ENCODE measurements at places on chromosomes 5 and 9.

GRCh38 chr9:108400297-108400696 lies 455.5 kb downstream of the ACTL7B start:
- DNase-seq = no peak

GRCh38 chr9:103816146-103816545 lies 278.0 kb upstream of the SMC2 start:
- DNase-seq = no peak

DNA sequence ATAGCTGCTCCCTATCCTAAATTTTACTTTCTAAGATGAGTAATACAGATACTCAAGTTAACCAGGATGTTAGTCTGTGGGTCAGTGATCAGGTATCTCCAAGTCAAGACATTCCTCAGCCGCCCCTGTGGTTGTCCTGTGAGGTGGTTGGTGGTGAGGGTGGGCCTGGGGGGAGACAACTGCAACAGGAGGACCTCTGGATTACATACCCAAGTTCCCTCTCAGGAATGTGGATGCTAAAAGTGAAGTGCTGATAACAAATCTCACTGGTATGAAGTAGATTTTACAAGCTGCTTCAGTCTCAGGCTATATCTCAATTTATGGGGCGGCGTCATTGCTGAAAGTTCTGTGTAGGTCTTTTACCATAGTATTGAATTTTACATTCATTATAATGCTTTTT lies 38.3 kb downstream of the SLC1A3 start:
- DNase-seq = no peak

DNA sequence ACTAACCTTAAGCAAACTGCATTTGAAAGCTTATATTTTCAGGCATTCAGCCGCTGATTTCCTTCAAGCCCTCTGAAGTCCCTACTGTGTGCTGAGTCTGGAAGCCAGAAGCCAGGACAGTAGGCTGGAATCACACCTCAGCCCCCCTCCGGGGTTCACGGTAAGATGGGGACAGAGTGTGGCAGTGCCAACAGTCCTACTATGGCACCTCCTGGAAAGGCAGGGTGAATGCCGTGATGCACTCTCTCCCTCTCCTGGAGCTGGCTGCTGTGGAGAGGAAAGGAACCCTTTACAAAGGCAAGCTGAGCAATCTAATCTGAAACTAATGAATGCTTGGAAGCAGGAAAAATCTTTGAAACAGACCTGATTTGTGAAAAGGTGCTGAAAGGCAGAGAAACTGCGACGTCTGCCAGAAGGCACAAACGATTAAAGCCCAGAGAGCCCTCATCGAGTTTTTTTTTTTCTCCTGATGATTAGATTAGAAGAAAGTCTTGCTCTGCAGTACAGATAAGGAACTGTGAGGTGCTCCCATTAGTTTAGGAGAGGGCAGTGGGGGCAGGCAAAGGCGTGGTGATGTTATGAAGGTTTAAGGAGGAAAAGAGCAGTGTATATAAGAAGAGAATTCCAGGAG lies 21.0 kb downstream of the ANKH start:
- DNase-seq = peak; percentile 84

GRCh38 chr5:36323926-36324781 lies 22.5 kb upstream of the RANBP3L start:
- DNase-seq = no peak

GRCh38 chr5:21663082-21663481 lies 1190.1 kb downstream of the CDH12 start:
- DNase-seq = peak; percentile 38

DNA sequence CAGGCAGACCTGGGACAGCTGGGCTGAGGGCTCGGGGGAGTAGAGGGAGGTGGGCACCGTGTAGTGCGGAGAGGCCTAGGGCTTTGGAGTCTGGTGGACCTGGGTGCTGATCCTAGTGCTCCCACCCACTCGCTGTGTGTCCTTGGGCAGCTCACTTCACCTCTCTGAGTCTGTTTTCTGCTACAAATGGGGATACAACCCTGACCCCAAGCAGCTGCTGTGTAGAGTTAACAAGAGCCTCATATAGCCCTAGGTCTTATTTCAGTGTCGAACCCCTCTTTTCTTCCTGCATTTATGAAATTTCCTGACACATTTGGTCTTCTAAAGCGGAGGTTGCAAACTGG lies 16.4 kb downstream of the ERGIC1 start:
- no peak for DNase-seq

GRCh38 chr9:88378317-88378716 lies 9.9 kb upstream of the SPIN1 start:
- no peak for DNase-seq

DNA sequence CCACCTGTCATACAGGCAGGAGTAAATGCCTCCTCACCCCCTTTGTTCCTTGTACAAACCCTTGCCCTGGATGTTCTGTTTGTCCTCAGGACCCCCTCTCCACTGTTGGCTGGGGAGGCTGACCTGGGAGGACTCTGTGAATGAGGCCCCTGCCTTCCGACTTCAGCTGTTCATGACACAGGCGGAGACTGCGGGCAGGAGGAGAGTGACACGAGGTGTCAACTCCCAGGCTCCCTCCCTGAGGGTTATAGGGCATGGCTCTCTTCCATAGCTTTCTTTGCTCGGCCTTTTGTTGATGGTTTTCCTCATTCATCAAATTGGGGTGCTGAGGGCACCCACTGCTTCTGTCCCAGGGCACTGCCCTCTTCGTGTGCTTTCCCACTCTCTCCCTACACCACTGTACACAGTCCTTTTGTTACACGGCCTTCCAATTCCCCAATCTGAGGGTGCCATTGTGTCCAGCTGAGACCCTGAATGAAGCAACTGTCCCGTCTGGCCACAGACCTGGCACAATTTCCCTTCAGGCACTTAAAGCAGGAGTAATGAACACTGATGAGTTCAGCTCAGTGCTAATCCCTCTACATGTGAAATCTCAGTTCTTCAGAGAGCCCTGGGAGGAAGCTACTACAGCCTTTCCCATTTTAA lies 33.8 kb downstream of the KCNIP1 start:
- DNase-seq = no peak

GRCh38 chr5:132094393-132095076 lies 20.9 kb downstream of the CSF2 start:
- peak; percentile 74 for DNase-seq

DNA sequence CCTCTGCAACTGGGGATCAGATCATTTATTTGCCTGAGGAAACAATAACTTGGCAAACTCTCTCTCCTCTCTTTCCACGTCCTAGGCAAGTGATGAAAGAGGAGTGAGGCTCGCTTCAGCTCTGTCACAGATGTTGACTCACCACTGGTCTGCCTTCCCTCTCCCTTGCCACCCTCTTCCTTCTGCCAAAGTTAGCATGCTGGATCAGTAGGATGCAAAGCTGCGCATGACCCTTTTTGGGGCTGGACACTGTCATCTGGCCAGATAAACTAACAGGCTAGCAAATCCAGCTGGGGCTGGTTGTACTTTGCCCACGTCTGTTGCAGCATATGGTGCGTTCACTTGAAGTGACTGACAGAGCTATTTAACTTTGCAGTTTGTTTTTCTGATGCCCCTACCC lies 36.2 kb upstream of the SMARCA2 start:
- DNase-seq = no peak

DNA sequence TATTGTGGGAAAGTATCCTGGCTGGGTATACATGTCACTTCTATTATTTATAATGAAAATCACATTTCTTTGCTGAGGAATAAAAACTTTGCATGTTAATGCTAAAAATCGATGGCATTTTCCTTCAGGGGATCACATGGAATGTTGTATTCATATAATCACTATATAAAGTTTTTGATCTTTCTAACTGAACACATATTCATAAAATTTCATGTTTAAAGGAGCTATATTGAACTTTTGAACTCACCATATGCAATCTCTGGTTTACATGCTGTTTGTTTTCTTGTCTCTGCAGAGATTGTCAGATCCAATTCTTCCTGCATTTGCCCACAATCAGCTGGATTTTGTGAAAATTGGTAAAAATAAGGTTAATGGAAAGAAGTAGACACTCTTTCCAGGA lies 33.4 kb upstream of the TRAF1 start:
- DNase-seq = no peak

Data from trophoblast cell (in vitro differentiated cells and primary cell).